Spinal cord (tissue), 10 donors: ENCODE measurements at places on chromosomes 7 and 10. TPM values are rescaled to one million over a fixed set of nuclear protein-coding genes. Genes with fewer than 3 reads are reported as not detected.

Gene AMZ1
- 4.8 TPM for polyA plus RNA-seq

Gene ZNF680
- 16.8 TPM for polyA plus RNA-seq

Gene HTRA1
- 243 TPM for polyA plus RNA-seq

Gene NKX1-2
- polyA plus RNA-seq = 2.0 TPM

Gene RAPGEF5
- 21.2 TPM for polyA plus RNA-seq
